ENCODE measurements at places on chromosomes 6 and 20.
A peak's percentile ranks its signal among the peaks of the same experiment; 100 is the strongest.

GRCh38 chr20:3238616-3239025, 369 bp downstream of the SLC4A11 start:
- peak; percentile 83 for DNase-seq

DNA sequence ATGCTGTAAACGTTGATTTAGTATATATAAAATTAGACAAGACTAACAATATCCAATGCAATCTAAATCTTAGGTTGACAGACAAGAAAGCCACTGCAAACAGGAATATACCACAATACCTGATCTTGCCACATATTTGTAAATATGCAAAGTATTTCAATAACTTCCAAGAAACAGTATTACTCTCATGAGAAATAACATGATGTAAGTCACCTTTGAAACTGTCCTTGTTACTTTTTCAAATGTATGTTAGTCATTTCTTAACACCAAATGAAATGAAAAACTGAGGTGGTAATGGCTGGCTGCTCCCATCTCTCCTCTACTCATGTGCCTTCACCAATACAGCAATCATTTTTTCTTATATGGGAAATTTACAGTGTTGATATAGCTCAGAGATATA, 118.7 kb downstream of the ATG5 start:
- DNase-seq = peak; percentile 17

DNA sequence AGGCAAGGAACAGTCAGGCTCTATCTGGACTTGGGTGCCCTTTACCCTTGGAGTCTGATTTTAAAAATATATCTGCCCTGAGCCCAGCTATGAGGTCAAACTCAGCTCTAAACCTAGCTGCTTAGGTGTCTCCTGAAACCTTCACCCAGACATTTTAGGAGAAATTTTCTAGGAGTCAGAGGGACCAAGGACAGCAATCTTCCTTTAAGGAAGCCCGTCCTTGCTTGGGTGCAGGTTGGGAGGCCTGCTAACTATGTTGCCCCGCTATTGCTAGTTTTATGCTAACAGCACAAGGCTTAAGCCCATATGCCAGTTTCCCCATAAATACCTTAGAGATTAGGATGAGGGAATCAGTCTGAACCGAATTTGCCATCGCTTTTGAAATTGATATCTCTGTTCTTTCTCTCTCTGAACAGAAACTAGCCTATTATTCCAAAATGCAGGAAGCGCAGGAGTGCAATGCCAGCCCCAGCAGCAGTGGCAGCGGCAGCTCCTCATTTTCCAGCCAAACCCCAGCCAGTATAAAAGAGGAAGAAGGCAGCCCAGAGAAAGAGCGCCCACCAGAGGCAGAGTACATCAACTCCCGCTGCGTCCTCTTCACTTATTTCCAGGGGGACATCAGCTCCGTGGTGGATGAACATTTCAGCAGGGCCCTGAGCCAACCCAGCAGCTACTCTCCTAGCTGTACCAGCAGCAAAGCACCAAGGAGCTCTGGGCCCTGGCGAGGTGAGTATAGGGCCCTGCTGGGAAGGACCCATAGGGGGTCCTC, 2.6 kb downstream of the VGLL2 start:
- peak; percentile 20 for DNase-seq

GRCh38 chr6:138580040-138580439, 80.7 kb upstream of the NHSL1 start:
- DNase-seq = no peak

GRCh38 chr6:165605901-165606739, 56.9 kb downstream of the PDE10A start:
- DNase-seq = no peak

DNA sequence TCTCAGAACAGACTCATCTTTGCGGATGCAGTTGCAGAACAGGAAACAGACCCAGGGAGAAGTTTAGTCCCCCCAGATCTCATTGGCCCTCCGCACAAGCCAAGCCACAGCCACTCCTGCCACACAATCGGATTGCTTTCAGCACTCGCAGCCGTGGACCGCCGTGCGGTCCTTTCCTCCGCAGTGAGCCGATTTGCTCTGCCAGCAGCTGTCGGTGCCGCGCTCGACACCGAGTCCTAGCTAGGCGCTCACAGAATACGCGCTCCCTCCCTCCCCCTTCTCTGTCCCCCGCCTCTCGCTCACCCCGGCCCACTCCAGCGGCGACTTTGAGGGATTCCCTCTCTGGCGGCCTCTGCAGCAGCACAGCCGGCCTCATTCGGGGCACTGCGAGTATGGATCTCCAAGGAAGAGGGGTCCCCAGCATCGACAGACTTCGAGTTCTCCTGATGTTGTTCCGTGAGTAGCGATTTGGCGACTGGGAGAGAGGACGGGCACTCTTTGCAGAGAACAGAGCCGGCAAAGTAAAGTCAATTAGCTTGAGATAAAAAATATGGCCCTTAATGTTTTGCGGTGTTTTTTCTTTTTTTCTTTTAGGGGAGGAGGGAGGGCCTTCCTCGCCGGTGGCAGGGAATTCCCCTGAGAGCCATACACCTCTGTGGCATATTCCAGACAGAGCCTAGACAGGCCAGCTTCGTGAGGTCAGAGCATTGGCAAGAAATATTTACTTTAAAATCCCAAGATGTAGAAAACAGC, at the start of gene LAMP5:
LAMP5 (plus strand) TSS at position 130 of the 753 bp plus-strand sequence; CDS start at position 393, 263 bp downstream.
- DNase-seq = no peak

DNA sequence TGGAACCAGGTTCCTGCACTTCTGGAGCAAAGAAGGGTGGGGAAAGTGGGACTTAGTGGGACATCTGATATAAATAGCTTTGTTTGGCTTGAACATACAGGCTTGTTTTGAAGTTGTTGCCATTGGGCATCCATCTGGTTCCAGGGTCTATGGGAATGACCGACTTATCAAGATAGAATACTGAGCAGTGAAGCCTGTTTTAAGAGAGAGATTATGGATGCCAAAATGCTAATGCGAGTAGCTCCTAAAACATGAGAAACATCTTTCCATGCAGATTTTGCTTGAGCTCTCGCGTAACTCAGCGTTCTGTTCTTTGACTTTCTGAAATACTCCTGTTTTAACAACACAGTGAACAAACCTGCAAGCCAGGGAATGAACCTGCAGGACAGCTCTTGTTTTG, 98.5 kb downstream of the ANKS1A start:
- no peak for DNase-seq

GRCh38 chr6:114053791-114054190, 82.8 kb upstream of the HDAC2 start:
- DNase-seq = no peak

DNA sequence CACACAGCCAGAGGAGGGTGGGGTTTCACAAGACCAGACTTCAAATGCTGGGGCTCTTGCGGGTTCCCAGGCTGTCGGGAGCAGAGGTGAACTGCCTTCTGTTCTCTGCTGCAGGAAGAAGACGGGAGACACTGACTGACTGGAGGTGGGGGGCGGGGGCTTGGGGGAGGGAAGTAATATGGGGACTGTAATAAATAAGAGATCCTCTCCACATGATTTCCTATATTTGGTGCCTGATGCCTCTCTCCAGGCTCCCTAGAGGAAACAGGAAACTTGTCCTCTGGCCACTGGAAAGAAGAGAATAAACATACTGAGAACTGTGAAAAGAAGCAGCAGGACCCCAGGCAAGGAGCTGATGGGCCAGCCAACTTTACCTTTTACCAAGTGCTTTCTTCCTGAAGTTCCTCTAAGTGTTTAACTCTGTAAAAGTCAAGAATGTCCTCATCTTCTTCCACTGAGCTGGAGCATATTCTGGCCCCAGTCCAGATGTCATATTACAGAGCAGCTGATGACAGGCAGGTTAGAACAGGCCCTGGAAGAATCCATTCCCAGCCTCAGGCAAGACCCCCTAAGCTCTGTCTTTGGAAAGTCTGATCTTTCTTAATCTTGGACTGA, 33.2 kb upstream of the ADGRF5 start:
- DNase-seq = no peak

GRCh38 chr20:32271620-32272019, 5.8 kb upstream of the KIF3B start:
- DNase-seq = no peak

DNA sequence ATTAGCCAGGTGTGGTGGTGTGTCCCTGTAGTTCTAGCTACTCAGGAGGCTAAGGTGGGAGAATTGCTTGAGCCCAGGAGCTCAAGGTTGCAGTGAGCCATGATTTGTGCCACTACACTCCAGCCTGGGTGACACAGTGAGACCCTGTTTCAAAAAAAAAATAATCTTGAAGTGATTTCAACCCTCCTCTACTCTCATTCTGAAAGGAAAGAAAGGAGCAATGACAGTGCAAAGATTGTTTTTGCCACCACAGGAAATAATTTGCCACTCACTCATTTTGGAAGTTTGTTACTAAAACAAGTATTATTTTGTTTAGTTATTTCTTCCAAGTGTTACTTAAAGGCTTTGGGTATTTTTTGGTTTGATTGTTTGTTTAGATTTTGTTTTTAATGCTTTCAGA, 45.6 kb downstream of the BLTP3A start:
- DNase-seq = no peak

- no peak for DNase-seq
Observed at GRCh38 chr6:56311061-56311460, 63.7 kb upstream of the COL21A1 start.

DNA sequence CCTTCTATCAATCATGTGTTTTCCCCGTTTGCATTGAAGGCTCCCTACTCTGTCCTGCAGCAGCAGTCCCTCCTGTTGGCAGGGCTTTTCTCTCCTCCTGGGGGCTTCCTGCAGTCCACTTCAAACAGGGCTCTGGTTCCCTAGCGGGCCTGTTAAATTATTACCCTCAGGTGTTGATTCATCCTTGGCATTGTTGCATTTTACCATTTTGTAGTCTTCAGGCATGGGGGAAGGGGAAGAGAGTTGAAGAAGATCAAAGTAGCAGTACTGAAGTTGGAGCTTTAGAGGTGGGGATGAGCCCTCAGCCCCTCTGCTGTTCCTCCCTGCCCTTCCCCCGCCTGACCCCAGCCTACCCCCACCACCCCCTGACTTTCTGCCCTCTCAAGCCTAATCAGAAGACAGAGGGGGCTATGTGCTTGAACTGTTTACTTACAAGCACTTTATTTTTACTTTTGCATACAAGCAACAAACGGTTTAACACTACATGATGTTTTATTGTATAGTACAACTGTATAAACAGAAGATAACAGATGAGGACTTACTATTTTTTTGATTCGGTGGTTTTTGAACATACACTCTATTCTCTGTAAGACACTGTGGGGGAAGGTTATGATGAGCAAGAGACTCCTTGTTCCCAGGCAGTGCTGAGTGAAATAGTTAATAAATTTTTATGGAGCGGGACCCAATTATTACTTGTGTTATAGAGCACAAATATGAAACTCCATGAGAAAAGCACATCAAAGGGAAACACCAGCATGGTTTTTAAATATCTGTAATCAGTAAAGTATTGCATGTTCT, 169.7 kb downstream of the EYA4 start:
- DNase-seq = no peak

- no peak for DNase-seq
Observed at GRCh38 chr6:114638341-114638740, 295.5 kb upstream of the HS3ST5 start.

DNA sequence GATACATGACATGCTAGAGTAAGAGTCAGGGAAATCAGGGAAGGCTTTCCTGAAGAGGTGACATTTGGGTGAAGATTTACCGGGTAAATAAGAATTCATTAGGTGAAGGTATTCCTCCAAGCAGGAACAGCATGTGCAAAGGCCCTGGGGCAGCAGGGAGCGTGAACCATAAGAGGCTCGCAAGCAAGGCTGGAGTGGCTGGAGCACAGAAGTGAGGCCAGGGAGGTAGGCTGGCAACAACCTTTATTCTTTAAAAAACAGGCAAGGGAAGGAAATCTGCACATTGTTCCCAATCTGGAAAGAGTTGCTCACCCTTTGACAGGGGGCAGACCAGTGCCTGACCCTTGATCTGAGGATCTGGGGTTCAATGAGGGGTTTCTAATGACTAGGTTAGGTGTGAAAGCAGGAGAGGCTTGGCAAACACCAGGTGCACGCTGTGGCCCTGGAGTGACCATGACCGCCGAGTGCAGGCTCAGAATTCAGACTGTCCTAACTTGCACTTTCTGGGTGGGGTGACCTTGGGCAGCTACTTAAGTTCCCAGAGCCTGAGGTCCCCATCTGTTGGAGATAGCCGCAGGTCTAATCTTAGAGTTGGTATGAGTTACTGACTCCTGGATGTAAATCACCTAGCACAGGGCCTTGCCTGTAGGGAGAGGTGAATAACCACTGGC, 1.9 kb downstream of the KIAA1755 start:
- no peak for DNase-seq

DNA sequence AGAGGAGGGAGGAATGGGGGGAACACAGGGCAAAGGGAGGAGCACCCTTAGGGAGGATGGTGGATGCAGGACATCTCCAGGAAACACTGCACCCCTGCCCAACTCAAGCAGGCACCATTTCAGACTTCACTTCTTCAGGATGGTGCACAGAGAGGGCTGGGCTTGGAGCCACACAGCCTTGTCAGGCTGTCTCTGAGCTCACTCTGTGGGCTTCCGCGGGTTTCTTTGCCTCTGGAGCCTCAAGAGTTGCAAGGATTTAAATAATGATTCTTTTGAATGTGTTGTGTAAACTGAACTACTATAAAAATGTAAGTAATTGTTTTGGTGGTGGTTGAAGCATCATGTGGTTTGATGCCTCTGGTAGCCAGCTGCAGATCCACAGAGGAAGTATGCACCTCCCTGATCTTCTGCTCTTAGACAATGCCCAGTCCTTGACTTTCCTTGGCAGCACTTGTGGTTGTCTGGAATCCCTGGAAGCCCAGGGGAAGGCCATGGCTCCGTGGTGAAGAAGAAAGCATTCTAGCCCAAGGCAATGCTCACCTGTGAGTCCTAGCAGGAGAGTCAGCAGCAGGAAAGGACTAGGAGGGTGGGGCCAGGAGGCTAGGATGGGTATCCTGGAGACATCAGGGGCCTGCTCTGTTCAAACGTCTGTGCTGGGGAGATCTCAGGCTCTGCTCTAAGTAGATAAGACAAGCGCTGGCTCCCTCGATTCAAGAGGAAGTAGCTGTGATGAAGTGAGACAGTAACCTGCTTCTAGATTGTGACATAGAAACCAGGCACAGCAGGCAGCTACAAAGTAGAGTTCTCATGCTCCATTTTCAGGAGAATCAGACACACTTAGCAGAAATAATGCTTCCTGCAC, 50.2 kb upstream of the SIRPG start:
- DNase-seq = no peak

DNA sequence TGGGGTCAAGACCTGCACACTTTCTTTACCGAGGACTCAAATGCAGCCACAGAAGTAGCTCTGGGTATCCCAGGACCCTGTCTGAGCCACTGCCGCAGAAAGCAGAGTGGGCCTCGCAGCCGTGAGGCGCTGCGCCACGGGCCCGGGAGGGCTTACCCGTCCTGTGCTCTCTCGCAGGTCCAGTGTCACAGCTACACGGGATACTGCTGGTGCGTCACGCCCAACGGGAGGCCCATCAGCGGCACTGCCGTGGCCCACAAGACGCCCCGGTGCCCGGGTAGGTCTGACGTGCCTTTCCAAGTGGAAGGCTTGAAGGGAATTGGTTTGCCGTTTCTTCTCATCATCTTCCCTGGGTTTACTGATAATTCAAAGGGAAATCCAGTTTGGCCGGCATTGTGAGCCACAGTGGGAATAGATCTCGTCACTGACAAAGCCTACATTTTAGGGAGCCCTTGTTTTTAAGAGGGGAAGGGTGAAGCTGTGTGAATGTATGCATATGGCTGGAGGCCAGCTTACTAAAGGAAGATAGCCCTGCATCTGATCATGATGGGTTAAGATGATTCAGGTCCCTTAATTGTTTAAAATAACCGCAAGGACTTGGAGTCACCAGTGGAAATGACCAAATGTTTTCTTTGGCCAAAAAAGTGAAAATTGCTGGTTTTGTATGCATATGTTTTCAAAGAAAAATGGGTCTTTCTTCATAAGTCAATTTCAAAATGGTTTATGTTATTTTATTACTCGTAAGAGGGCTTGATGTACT, 86.6 kb downstream of the SMOC2 start:
- no peak for DNase-seq

- DNase-seq = no peak
Observed at GRCh38 chr20:45617591-45617990, 11.9 kb upstream of the WFDC10A start.

GRCh38 chr20:33339515-33340058, 56.6 kb downstream of the BPIFB1 start:
- no peak for DNase-seq

Data from GM13976 (cell line).